ENCODE measurements at places on chromosomes 12 and 14.

- DNase-seq: no peak
These were observed 871.4 kb downstream of the C12orf50 start for GRCh38 chr12:87157791-87158190.

DNA sequence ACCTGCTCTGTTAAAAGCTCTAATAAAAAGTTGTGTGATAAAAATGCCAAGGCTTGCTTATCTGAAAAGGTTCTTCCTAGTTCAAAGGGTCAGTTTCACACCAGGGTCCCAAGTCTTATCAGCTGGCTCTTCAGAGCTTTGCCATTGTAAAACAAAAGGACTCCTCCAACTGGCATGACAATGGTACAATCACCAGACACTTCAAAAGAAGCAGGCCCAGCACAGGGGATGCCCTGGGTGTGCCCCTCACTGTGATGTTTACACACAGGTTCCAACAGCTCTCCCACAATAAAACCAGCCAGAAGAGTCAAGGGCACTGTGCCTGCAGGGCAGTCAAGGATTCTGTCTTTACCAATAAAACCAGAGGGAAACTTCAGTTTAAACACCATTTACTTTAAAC lies 78.7 kb downstream of the PRICKLE1 start:
- no peak for DNase-seq

GRCh38 chr12:1328391-1328790 lies 266.0 kb downstream of the FBXL14 start:
- no peak for DNase-seq

GRCh38 chr12:11652351-11653040 lies 3.0 kb downstream of the ETV6 start:
- peak; percentile 56 for DNase-seq

GRCh38 chr14:97687944-97688630 lies 890.9 kb downstream of the VRK1 start:
- no peak for DNase-seq

DNA sequence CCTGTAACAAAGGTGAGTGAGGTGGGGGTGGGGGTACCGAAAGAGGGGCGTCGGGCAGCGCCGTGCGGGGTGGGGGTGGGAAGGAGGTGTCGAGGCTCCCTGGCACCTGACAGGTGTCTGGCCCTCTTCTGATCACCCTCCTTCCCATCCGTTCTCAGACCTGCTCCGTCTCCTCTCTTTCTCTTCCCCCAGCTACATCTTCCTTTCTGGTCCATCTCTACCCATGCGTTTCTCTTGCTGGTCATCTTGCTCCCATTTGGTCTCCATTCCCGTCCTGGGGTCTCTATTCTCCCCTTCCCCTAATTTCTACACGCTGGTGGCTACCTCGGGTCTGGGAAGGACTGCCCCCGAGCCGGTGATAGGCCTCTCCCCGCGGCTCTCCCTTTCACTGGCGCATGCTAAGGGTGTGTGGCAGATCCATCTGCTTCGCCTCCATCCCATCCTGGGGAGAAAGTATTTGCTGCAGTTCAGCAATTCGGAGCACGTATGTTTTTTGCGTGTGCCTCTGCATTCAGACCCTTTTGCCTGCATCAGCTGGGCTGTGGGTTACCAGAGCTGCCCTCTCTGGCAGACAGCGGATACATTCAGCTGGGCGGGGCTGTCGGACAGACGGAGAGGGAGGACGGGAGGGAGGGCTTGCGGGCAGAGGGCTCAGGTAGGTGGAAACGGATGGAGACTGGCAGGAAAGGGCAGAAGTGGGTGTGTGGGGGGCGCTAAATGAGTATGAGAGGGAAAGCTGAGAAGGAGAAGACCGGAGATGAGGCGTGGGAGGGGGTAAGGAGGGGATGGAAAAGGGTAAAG lies 730 bp downstream of the CLSTN3 start:
- DNase-seq: peak; percentile 71

DNA sequence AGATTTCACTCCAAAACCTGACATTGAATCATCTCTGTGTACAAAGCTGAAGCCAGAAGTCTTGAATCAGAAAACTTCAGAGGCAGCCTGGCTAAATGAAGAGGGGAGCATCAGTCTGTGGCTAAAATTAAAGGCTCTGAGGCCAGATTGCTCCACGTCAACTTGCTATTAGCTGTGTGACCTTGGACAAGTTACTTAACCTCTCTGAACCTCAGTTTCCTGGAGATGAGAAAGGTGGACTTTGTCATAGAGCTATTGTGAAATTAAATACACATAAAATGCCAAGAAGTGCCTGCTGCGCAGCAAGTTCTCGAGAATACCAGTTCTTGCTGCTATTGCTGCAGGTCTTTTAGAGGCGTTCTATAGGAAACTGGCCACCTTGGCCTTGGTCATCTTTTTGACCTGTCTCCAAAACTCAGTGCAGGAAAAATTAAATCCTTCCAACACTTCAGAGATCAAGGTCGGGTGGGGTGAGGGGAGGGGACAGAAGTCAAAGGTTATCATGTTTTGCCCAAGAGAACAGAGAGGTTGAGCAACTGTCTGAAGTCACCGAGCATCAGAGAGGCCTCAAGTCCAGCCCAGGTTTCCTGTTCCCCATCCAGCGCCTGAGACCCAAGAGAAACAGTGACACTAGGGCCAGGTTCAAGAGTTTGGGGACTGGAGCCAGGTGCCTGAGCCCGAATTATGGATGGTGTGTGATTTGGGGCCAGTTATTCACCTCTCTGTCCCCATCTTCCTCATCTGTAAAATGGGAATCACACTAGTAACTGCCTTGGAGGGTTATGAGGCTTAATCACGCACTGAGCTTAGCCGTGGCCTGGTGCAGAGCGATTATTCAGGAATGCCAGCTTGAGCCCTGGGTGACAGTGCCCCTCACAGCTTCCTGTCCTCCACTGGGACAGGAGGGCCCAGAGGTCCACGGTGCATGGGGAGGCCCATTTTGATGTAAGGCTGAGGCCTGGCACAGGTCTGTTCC lies 1.1 kb downstream of the SERPINA1 start:
- DNase-seq: no peak

DNA sequence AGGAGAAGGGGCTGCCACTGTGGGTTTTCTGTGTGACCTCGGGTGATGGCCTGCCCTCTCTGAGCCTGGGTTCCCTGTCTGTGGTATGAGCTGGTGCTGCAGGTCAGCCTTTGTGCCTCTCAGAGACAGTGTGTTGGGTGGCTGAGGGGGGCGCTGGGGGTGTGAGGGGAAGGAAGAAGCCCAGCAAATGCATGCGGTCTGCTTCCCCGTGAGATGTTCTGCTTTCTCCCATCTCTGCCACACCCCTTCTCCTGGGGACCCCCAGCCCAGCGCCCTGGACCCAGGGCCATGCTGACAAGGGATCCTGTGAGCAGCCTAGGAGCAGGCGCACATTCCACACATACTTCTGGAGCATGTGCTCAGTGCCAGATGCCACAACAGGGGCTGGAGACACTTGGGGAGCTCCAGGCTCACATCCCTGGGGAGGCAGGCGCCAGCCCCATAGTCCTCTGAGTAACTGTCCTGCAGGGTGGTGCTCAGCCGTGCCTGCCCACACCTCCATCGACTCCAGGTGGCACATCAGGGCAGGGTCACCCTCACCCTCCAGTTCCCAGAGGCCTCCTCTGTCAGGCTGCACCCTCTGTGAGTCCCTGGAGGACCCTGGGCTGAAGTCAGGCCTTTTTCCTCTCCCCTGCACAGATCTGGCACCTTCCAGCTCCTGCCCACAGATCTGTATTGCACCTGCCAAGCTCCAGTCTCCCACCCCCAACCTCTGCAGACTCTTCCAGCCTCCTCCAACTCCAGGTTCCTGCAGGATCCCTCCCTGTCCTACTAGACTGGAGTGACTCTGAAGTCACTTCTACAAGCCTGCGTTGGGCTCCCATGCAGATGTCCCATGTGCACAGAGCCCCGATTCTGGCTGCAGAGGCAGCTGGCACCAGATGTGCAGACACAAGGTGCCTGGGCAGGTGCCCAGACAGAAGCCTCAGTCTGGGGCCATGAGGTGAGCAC lies 205.6 kb downstream of the KIF26A start:
- no peak for DNase-seq

DNA sequence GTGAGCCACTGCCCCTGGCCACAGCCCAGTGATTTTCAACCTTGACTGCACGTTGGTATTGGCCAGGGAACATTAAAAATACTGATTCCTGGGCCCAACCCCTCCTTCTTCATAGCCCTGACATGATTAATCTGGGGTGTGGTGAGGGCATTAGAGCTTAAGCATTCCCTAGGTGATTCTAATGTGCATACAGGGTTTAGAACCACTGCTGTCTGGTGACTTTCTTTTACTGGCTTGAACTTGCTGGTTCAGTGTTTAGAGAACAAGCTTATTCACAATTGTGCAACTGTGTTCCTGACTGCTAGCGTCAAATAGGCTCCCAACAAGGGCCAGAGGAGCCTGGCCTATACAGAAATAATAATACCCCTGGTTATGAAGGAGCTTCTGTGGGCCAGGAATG lies 488.8 kb upstream of the CCDC196 start:
- no peak for DNase-seq

GRCh38 chr12:11704089-11704488 lies 54.6 kb downstream of the ETV6 start:
- DNase-seq: no peak

DNA sequence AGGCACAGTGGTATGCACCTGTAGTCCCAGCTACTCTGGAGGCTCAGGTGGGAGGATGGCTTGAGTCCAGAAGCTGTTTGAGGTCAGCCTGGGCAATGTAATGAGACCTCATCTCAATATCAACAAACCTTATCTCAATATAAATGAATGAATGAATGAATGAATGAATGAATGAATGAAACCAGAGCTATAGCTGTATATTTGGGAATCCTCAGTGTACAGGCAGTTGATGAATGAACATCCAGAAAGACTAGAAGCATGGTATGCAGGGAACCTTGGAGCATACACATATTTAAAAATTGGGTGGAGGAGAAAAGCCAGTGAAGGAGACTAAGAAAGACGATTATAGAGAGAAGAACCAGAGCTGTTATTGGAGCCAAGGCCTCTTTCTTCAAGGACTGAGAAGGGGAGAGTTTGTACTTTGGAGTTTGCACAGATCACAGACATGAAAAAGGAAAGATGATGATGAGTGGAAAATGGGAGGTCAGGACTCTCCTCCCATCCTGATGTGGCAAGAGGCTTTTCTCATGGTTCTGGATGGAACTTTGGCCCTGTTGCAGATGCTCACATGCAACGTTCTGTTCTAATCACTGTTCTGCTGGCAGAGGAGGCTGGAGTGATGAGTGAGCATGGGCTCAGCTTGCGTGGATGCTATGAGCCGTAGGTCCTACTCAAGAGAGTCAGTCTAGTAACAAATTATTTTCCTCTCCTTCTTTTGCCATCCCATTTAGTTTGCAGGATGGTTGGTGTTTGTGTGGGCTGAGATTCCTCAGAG lies 114.4 kb downstream of the PRKCH start:
- DNase-seq: peak; percentile 24

GRCh38 chr12:20420557-20420956 lies 52.2 kb downstream of the PDE3A start:
- no peak for DNase-seq

- no peak for DNase-seq
These were observed 234.7 kb downstream of the BTG1 start for GRCh38 chr12:91910871-91911388.

All from activated T-cell treated with anti-CD3 and anti-CD28 coated beads, Interleukin-2, amount 50 U/mL, for 48 hours (primary cell).